ENCODE measurements at places on chromosomes 12 and 14.
A peak's percentile ranks its signal among the peaks of the same experiment; 100 is the strongest.

GRCh38 chr14:100486025-100486828 is 101.0 kb downstream of the BEGAIN start:
- DNase-seq: no peak

DNA sequence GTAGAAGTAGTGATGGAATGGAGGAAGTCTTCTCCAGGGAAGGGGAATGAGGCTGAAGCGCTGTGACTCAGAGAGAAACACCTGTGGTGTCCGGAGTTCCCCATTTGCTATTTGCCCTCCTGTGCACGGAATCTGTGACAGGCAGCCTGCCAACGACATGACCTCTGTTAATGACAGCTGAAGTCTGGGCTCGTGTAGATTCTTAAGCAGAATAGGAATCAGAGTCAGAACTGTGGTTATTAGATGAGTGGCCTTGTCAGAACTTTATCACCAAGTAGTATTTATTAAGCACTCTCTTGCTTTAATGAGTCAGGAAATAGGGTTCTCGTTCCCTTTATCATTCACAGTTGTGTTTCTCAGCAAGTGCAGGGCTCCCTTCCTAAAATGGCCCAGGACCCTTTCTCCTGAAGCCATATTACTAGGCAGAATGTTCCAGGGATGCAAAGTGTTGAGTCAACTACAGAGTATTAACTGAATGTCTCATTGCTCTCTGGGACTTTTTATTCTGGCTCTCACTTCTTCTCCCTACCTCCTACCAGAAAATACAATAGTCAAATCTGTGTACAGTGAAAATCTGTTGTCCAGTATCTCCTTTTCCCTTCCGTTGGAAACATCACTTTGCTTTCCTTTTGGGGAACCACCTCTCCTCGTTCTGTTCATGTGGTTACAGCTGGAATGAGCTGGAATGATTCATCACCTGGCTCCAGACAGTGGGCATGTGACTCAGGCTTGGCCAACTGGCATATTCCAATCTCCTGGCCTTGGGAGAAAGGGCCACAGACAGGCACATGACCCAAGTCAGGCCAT is 77.8 kb upstream of the MAX start:
- no peak for DNase-seq

GRCh38 chr14:55673048-55673447 is 93.0 kb downstream of the KTN1 start:
- DNase-seq: no peak

GRCh38 chr12:96510306-96510764 is 21.0 kb downstream of the CFAP54 start:
- no peak for DNase-seq

- no peak for DNase-seq
Measured at GRCh38 chr12:120702637-120703036, 7.6 kb upstream of the UNC119B start.

DNA sequence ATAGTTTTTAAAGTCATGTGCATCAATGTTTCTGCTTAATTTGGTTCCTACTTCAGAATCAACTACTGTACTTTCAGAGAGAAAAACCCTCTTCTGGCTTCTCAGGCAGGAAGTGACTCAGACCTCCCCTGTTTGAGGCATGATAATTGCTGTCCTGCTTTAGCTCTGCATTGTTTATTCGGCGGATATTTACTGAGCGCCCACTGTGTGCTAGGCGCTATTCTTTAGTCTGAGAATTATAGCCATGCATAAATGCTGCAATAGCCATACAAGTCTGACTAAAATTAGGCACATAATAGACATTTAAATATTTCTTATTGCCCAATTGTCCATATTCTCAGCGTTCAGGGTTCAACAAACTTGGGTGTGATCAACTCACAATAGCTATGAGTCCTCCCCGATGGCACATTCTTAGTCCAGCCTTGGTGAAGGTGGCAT is 6.1 kb upstream of the AMIGO2 start:
- DNase-seq: no peak

GRCh38 chr14:105439710-105440553 is 20.3 kb downstream of the MTA1 start:
- DNase-seq: no peak

- DNase-seq: peak; percentile 36
Measured at GRCh38 chr12:7210642-7211151, 21.2 kb downstream of the PEX5 start.

- DNase-seq: no peak
Measured at GRCh38 chr14:52080808-52081755, 12.2 kb upstream of the NID2 start.

- no peak for DNase-seq
Measured at GRCh38 chr12:1289371-1290155, 298.5 kb downstream of the ERC1 start.

- peak; percentile 74 for DNase-seq
Measured at GRCh38 chr12:55932551-55932910, 1.6 kb downstream of the DGKA start.

- no peak for DNase-seq
Measured at GRCh38 chr14:34189866-34190265, 239.0 kb upstream of the EGLN3 start.

- no peak for DNase-seq
Measured at GRCh38 chr12:59372956-59373355, 222.9 kb upstream of the SLC16A7 start.

DNA sequence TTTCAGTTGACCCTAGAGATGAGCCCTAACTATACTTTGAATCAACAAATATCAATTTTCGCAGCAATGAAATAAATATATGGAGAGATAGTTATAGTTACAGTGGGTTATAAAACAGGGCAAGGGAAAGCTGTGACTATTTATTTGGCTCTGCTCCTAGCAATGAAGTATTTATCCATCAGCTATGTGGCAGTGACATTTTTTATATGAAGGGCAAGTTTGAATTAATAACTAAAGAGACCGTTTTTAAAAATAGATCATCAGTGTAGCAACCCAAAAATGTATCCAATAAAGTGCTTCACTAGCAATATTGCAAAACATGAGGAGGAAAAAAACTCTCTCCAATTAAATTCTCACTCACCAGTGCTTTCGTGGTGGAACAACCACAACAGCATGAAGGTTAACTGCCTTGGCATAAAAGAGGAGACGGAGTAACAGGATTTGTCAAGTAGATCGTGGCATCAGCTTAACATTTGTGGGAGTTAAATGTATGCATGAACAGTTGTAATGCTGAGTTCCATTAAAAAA is 58.1 kb upstream of the NUDT4 start:
- no peak for DNase-seq

- DNase-seq: no peak
Measured at GRCh38 chr14:78010688-78011087, 159.5 kb upstream of the NRXN3 start.

- no peak for DNase-seq
Measured at GRCh38 chr14:60363687-60364086, 114.7 kb downstream of the PPM1A start.

GRCh38 chr12:69204191-69204590 is 35.2 kb upstream of the CPSF6 start:
- no peak for DNase-seq

DNA sequence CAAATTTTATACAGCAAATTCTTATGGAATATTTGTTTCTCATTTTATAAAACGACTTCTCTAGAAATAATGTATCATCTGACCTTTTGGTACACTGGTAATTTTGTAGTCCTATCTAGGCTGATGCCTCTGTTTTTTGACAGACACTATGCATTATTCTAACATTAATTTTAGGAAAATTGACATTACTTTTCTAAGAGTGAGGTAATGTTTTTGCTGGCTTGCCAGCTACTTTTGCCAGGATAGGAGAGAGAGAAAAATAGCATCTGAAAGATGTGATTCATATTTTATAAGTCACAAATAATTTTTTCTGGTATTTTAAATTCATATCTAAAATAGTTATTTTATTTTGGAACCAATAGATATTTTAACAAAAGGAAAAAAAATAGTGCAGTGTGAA is 153.5 kb downstream of the CCDC91 start:
- DNase-seq: no peak

DNA sequence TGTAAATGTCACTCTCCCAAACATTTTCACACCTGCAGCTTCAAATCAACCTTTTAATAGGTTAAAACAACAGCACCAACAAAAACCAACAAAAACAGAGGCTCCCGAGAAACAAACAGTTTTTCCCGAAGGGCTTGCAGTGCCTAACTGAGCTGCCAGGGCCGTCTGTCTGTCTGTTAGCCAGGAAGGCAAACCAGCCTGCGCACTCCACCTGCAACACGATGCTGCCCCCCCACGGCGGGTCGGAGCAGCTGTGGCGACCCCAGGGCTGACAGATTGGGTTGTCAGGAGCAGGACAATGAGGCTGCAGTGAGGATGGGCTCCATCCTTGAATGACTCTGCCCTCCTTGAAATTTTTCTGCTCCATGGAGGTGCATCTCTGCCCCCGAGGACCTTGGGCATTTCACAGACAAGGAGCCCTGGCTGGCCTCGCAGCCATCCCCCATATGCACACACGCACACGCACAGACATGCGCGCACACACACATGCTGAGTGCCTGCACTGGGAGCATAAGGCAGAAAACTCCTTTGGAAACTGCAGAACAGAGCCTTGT is 2.6 kb downstream of the RTL1 start:
- no peak for DNase-seq

DNA sequence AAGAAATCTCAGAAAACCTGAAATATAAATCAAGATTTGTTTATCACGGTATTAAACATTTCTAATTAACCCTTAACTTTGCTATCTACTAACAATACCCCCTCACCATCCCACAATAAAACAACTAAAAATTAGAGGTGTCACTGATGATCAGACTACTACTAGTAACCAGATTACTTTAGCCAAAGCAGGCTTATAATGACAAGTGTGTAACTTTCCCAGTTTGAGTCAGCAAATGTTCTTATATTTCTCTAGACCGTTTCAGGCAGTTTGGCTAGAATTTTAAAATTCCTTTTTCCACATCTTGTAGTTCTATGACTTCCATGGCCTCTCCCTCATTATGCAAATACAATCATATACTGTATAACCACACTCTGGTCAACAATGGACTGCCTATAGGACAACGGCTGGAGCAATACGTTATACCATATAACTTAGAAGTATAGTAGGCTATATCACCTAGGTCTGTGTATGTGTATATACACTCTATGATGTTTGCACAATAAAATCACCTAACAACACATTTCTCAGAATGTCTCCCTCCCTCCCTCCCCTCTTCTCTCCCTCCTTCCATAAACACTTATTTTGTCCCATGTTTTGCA is 102.1 kb downstream of the DENND5B start:
- no peak for DNase-seq

- peak; percentile 68 for DNase-seq
Measured at GRCh38 chr12:50505675-50506530, 1.1 kb downstream of the DIP2B start.

GRCh38 chr12:89019439-89020120 is 332.7 kb downstream of the DUSP6 start:
- peak; percentile 38 for DNase-seq

- peak; percentile 24 for DNase-seq
Measured at GRCh38 chr14:61512026-61512834, 183.1 kb upstream of the HIF1A start.

- DNase-seq: no peak
Measured at GRCh38 chr12:57093415-57094207, 4.7 kb downstream of the NAB2 start.

GRCh38 chr14:96754845-96755184 is 42.4 kb upstream of the VRK1 start:
- DNase-seq: no peak

DNA sequence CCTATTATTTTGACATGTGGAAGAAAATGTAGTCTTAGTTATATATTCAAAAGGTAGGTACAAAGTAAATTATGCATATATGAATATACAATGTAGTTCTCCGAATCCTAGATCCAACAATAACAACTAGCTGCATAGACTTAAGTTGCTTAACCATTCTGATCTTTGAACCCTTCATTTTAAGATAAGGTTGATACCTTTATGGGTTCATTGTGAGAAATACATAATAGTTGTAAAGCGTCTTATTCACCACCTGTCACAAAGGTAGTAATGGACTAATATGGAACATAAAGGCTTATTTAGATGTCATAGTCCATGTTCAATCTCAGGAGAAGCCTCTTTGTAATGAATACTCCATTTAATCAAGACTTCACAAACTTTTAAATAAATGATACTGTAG is 263.6 kb downstream of the TMTC2 start:
- DNase-seq: no peak

DNA sequence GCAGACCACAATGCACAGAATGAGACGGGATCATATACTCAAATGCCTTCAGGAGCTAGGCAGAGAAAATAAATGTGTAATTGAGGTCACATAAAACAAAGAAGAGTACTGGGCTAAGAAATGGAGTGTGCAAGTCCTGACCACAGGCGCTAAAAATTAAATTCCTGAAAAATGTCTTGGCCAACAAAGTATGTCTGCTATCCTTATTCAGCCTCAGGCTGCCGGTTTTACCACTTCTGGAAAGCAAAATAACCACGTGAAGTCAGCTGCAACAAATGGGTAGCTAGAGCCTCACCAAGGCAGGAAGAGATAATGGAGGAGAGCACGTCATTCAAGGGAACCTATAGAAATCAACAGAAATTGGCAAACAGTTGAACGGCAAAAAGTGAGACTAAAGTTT is 3.1 kb downstream of the PYGL start:
- no peak for DNase-seq

DNA sequence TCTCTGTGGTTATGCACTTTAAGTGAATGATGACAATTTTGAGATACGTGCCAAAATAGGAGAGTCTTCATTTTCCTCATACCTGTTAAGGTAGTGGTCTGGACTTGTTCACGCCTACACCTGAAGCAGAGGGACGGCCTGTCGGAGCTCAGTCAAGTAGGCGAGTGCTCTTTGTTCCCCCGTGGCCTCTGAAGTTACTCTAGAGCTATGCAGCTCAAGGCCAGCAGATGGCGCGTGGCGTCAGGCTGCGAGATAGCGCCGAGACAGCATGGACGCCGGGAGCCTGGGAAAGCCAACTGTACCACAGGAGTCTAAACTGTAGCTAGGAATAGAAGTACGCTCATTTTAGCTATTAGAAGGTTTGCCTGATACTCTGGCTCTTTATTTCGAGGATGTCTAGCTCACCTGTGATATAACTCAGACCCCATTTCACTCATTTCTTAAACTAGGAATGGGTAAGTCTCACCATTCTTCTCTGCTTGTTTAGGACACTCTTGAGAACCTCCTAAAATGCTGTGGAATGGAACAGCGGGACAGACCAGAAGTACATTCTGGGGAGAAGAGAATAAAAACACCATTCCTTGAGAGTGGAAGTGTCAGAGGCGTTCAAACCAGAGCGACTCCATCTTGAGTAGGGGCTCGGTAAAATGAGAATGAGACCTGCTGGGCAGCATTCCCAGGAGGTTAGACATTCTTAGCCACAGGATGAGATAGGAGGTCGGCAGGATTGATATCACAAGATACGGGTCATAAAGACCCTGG is 267.4 kb upstream of the HMGA2 start:
- peak; percentile 43 for DNase-seq

DNA sequence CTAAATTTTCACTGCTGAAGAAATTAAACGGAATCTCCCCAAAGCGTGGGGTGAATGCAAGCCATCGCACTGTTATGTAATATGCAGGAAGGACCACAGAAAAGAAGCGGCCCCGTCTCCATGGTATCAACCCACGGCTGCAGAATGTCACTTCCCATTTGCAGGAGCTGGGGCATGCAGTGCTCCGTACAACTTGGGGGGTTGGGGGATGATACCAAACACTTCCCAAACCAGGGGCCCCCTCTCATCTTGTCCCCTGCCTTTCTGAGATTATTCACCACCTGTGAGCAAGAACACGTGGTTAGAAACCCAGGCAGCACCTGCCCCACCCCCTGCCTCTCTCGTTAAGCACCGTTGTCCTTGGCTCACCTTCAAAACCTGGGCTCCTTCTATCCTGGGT is 505.1 kb upstream of the TMEM132C start:
- peak; percentile 14 for DNase-seq

Data from HL-60 (cell line).